ENCODE measurements at places on chromosomes 11 and 22.

DNA sequence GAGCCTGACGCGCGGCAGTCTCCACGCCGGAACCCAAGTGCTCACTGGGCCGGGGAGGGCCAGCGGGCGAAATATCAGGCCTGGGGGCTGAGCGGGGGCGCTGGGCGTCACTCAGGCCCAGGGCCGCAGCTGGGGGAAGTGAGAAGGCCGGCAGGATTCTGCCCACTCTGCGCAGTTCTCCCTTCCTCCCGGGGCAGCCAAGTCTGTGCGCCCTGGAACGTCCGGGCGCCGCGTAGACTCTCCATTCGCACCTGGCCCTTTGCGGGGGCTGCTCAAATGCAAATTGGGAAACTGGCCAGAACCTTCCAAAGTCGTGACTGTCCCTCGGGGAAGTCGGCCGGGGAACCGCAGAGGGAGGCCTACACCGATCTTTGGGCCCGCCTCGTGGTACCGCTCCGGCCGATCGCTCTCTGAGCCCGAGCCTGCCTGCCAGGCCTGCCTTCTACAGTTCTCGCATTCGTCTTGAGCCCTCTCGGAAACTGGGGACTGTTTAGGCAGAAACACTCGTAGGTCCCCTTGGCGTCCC, 2.2 kb upstream of the SLC6A5 start:
- no peak for DNase-seq

DNA sequence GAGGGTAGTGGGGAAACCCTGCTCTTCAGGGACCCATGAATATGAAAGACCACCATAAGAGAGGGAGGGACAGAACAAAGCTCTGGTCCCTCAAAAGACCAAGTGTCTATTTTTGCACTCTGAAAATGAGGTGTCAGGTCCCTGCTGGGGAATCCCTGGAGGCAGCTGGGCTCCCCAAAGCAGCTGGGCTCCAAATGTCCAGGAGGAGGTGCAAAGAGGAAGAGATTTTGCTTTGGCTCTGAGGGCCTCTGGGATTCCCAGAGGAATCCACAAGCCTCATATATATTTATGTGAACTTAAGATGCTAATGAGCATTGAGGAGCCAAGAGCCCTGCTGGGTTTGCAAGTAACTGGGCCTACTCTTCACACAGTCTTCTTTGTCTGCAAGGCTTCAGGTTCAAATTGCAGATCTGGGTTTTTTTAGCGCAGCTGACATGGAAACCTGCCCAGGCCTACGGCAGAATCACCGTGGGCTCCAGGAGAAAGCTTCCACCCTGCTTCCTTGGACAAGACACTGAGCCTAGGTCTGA, 26.0 kb downstream of the CLMP start:
- no peak for DNase-seq

GRCh38 chr11:2539371-2540222, 94.8 kb downstream of the KCNQ1 start:
- no peak for DNase-seq

DNA sequence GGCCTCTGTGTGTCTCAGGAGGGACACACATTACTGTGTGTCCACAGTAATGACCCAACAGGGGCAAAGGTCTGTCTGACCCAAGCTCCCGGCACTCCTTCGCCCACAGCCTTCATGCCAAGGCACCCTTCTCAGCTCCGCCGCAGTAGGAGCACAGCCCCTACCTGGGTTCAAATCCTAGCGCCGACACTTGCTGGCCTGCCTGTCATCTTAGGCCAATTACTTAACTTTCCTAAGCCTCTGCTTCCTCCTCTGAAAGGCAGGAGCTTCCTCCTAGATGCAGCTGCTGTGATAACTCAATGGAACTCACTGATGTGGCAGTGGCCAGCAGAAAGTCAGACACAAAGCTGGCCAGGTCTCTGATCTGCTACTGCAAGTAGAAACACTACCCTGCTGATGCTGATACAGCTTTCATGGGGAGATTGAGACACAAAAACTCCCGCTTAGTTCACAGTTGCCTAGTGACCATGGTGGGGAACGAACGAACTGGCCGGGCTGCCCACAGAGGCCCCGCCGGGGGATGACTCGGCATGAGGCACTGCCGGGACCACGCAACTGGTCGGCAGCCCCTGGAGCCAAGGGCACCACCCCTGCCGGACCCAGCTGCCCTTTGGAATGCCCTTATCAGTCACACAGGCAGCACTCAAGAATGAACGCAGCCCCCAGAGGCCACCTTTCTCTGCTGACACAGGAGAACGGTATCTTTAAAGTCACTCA, 8.1 kb downstream of the EHD1 start:
- no peak for DNase-seq

DNA sequence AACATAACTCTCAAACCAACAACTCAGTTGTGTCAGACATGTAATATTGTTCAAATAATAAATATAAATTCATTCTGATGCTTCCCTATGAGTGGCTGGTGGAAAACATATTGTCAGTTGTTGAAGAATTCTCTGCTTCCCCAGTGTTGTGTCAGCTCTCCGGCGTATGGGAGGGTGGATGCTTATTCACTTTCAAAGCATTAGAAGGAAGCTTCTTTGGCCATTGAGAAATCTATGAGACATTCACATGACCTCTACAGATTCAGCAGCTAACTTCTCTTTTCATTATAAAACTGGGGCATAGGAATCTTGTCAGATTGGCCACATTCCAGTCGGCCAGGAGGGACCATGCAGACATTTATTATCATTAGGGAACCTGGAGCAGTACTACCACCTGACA, 2.9 kb downstream of the OR51V1 start:
- DNase-seq, result no peak

DNA sequence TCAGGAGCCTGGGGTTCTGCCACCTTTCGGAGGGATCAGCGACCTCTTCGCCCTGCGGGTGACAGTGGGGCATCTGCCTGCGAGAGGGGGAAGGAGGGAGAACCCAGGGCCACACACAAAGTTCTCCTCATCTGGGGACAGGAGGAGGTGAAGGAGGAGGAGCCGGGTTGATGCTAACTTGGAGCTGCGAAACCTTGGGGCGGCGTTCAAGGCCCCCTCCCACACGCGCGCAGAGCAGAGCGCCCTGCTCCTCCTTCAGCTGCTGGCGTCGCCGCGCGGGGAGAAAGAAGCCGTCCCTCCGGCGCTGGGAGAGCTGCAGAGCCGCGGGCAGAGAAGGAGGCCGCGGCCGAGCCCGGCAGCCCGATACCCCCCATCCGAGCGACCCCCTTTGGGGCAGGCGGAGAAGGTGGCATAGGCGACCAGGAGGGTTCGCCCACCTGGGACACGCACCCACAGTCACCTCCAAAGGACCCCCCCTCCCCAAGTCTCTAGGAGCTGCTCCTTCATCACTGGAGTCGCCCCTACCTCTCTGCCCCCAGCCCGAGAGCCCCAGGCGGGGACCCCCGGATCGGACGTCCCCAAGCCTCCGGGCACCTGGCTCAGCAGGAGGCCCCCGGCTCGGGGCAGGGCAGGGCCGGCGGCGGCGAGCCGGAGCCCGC, at the start of gene RASD2:
Gene RASD2, plus strand, starts transcription at position 237 of the 659 bp plus-strand sequence. CDS start 5,979 bp downstream, outside the sequence.
- peak; percentile 21 for DNase-seq

DNA sequence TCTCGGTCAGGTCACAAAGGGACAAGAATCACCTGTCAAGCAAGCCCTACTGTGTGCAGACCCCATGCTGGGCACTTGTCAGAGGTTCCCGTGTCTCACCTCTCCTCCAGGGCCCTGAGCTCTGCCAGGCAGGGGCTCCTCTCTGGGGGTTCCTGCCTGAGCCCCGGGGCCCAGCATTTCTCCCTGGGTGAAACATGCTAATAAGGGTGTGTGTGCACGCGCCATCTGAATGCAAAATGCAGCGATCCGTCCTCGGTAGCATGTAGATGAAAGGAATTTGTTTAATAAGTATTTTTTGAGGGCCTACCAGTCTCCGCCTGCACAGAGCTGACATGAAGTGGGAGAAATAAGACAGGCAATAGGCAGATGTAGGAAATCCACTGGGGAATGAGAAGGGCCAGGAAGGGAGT, 5.8 kb downstream of the ELFN2 start:
- no peak for DNase-seq

GRCh38 chr22:23775779-23776375, 3.2 kb downstream of the MMP11 start:
- DNase-seq, result no peak
